ENCODE measurements at places on chromosomes 3 and 15.

DNA sequence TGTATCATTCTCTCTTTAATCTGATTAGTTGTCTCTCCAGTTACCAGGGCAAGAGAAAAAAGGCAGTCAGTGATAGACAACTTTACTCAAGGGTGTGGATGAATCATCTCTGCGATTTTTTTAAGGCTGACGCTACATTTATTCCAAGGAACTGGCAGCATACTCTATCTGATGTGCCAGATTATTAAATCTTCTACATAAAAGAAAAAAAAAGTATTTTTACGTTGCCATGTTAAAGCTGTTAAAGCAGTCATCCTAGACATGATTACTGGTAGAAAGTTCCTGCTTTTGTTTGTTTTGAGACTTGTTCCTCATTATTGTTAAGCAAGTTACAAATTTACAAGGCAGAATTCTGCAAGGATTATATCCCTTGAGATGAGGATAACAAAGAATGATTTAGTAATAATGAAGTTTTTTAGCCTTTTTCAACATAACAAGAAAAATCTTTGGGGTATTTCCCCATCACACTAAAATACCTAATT lies 121.7 kb downstream of the CBLB start:
- DNase-seq, result no peak

DNA sequence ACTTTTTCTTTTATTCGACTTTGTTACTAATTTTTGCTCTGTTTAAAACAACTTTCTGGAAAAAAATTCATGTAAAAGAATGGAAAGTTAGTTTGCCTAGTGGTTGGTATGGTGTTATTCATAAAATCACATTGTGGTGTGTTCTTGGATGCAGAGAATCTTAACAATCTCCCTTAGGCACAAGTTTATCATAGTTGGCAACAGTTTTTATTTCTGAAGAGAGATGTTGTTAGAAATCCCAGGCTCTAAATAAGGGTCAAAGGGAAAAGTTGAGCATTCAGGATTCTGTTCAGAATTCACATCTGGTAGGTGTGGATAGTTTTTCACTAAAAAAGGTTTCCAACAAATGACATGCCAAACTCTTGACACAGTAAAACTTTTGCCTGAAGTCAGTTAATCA lies 6.4 kb downstream of the DUT start:
- DNase-seq, result no peak

GRCh38 chr15:29890336-29891095 lies 68.2 kb upstream of the TJP1 start:
- no peak for DNase-seq

DNA sequence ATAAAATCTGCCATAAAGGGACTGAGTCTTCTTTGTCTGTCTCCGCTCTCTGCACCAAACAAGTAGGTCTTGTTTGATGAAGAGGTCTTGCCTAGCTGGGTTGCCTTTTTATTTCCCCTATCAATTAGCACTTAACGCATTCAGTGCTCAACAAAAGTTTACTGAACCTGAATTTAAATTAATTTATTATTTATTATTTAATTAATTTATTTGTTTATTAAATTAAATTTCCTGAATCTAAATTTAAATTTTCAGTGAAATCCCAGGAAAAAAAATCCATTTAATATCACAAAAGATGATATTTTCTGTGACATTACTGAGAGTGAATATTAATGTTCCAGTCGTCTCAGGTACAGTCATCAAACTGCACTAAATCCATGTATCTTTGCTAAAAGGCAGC lies 164.9 kb upstream of the AGTR1 start:
- no peak for DNase-seq
